Activated CD8-positive, alpha-beta T cell treated with anti-CD3 and anti-CD28 coated beads for 36 hours (primary cell): ENCODE measurements at places on chromosomes 7 and 10. TPM values are rescaled to one million over a fixed set of nuclear protein-coding genes. Genes with fewer than 3 reads are reported as not detected.

The LDB3 gene
- total RNA-seq = 0.09 TPM

The AKR1C8 gene
- total RNA-seq = not detected

The DIP2C gene
- total RNA-seq = 0.95 TPM

The GIMAP6 gene
- 21.5 TPM for total RNA-seq

GRCh38 chr7:126662856-126663255 lies 589.9 kb downstream of the GRM8 start:
- DNase-seq = no peak

GRCh38 chr7:610531-611280 lies 91.1 kb upstream of the PDGFA start:
- DNase-seq = peak; percentile 71

- DNase-seq = no peak
Measured at GRCh38 chr7:31917256-31917655, 153.0 kb downstream of the PDE1C start.

- DNase-seq = no peak
Measured at GRCh38 chr7:51021906-51022570, 239.3 kb upstream of the GRB10 start.

DNA sequence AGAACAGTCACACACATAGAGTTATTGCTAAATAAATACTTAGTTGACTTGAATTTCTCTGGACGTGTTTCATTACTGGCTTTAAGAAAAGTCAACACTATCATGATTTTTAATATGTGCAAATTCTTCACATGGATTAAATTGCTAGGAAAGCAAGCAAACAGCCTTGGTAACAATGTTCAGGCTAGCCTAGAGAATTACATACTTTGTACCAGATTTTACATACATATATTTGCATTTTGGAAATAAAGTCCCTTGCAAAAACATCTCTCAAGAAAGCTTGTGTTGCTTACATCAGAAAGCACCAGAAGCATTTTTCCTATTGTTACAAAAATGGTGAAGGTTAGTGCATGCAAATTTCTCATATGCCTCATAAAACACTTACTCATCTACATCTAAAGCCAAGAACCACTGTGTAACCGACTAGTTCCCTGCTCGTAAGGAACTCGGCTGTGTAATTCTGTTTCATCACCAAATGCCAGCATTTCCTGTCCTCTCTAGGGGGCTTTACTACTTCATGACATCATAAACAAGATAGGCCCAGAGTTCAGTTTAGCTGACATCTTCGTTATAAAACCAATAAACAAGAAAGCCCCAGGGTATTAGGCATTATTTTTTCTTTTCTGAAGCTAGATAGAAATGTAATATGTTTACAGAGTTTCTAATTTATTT lies 87.8 kb downstream of the CFAP58 start:
- DNase-seq = peak; percentile 15

DNA sequence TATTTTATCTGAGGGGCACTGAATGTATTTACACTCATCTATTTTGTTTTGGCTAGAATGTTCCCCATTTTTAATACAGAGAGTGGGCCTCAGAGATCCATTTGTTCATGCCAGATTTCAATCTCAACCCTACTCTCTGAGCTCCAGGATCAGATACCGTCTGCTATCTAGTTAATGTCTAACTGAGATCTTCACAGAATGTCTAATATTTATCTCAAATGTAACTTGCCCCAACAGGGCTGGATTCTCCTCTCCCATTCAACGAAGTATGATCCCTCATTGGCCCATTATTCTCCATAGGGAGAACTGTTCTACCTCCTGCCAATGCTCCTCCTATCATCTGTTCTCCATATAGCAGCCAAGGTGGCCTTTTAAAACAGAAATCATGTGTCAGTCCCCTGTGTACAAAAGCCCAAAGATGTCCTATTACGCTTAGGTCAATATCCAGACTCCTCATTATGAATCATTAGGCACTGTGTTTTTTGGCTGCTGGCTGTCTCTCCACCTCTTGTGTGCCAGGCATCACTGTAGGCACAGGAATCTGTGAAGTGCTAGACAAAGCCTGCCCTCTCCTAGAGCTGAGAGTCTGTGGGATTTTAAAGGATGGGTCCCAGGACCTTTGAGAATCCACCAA lies 169.3 kb upstream of the AGK start:
- DNase-seq = no peak

- no peak for DNase-seq
Measured at GRCh38 chr10:63671317-63671937, 150.2 kb downstream of the REEP3 start.

GRCh38 chr7:167090-167855 lies 25.1 kb upstream of the FAM20C start:
- no peak for DNase-seq

DNA sequence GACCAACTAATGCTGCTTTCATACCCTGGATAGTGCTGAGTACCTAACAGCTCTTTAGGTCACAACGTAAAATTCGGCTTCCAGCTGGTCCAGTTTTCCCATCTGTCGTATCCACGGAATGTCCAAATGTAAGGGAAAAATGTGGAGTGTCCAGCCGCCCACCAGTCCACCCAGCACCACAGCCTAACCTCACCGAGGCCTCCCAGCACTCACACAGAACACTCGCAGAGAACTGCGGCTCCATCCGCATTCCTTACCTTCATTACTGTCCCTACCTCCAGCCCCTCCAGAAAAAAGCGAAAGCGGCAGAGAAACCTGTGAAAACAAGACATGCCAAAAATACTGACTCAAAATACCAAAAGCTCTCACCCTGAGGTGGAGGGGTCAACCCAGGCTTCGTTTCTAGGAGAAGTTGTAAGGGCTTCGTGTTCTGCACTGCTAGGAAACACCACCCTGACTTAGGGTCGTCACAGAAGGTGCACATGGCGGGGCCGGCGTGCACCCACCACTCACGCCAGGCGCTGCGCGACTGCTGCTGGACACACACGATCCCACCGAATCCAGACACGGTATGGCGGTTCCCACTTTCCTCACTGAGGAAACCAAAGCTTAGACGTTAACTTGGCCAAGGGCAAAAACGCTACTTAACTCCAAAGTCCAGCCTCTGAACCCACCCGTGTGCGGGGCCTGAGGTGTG lies 73.9 kb downstream of the AMZ1 start:
- no peak for DNase-seq
